ENCODE measurements at places on chromosomes 2 and 18.
A peak's percentile ranks its signal among the peaks of the same experiment; 100 is the strongest.

DNA sequence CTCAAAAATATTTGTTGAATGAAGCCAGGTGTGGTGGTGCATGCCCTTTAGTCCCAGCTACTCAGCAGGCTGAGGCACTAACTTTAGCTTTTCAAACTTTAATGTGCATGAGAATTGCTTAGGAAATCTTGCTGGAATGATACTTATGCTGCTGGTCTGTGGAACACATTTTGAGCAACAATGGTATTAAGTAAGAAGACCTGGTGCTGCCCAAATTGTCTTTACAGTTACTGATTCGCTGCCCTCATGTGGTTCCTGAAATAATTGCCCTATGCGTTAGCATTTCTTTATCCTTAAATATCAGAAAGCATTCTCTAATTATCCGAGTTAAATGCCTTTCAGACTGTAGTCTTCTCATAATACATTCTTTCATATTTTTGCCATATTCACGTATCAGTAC lies 76.0 kb upstream of the SESTD1 start:
- DNase-seq: no peak

DNA sequence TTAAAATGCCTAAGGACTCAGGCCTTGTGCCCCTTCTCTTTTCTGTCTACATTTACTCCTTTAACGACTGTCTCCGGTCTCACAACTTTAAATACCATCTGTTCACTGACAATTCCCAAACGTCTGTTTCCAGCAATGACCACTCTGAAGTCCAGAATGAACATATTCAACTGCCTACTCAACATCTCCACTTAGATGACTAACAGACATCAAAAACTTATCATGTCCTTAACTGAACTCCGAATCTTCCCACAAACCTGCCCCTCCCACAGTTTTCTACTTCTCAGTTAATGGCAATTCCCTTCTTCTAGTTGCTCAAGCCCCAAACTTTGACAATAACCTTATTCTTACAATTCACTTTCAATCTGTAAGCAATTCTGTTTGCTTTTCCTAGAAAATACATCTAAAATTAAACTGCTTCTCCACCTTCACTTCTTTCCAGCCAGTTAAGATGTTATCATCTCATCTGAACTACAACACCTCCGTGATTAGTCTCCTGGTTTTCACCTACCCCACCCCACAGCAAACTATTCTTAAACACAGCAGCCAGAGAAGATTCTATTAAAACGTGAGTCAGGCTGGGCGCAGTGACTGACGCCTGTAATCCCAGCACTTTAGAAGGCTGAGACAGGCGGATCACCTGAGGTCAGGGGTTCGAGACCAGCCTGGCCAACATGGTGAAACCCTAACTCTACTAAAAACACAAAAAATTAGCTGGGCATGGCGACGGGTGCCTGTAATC lies 2.8 kb downstream of the C1D start:
- DNase-seq: no peak

- no peak for DNase-seq
Measured at GRCh38 chr18:8507361-8507760, 101.9 kb upstream of the RAB12 start.

DNA sequence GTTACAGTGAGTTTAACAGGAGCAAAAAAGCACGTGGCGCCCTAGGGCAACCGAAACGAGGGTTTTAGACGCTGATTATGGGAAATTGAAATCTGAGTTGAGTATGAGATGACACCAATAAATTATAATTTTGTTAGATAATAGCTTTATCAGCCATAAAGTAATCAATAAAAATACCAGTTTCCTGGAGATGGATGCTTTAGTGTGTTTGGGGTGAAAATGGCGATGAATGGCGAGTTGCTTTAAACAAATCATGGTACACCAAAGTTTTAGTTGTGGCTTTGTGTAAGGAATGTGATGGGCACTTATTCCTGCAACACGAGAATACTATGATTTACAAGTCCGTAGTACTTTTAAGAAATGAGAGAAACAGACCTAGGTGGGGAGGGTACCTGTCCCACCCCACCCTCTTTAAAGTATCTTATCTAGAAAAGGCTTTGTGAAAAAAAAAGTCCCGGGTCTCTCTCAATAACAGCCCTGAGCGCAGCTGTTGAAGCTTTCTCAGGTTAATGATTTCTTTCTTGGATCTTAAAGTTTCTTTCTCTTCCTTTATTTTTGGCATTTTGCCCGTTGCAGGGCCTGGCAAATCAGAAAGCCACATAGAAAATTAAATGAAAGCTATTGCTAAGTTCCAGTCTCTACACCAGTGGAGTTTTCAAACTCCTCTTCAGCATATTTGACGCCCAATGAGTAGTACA lies 1.5 kb upstream of the RRM2 start:
- DNase-seq: no peak

DNA sequence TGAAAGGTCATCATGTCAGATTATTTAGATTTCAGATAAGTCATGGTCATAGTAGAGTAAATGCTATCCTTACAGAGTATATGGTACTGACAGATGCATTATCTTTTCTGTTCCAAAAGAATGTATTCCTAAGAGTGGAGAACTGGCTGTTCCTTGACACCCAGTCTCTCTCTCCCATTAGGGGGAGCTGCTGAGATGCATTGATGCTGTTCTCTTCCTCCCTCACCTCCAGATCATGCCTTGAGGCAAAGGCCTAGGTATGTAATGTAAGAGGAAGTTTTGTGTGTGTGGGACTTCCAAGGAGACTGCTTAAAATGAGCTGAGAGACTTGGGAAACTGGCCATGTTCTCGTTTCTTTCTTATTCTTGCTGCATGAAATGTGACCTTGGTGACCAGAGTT lies 979.5 kb upstream of the CELF4 start:
- DNase-seq: no peak

GRCh38 chr2:224971214-224971613 lies 71.1 kb downstream of the DOCK10 start:
- no peak for DNase-seq

- DNase-seq: peak; percentile 50
Measured at GRCh38 chr2:179263446-179264367, 925 bp downstream of the SESTD1 start.

DNA sequence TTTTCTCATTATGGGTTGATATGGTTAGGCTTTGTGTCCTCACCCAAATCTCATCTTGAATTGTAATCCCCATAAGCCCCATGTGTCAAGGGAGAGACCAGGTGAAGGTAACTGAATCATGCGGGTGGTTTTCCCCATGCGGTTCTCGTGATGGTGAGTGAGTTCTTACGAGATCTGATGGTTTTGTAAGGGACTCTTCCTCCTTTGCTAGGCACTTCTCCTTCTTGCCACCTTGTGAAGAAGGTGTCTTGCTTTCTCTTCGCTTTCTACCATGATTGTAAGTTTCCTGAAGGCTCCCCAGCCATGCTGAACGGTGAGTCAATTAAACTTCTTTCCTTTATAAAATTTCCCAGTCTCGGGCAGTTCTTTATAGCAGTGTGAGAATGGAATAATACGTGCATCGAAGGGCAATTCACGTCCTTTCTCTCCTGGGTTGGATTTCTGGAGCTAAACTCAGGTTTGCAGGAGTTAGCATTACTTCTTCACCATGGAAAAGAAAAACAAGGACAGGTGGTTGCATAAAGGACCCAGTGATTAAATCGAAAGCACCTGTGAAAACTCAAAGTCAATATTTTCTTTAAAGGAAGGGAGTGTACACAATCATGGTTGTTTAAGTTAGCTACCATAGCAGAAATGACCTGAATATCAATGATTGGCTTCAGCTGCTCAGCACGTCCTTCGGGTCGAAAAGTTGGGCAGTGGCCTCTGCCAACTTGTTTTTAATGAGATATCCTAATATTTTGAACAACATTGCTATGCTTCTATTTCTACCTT lies 54.1 kb downstream of the CDC42EP3 start:
- DNase-seq: no peak

- no peak for DNase-seq
Measured at GRCh38 chr2:54611830-54612545, 111.5 kb upstream of the EML6 start.

- DNase-seq: no peak
Measured at GRCh38 chr18:78799382-78800089, 180.1 kb upstream of the SALL3 start.

DNA sequence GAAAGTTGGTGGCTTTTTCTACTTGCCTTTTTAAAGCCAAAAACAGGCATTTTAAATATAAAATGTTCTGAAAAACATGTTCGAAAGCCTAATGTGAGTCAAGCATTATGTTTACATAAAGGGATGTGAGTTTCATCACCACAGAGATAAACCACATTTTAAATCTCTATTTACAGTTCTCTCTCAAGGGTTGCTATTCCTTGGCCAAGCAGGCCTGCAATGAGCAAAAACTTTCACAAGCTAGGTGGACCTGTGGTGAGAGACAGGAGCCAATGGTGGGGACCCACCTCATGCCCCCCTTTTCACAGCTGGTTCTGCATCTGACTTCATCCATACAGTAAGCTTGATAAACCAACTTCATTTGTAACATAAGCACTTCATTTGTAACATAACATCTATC lies 65.1 kb downstream of the CUL3 start:
- DNase-seq: no peak

All from left renal cortex interstitium (tissue), 4 donors.